ENCODE measurements at places on chromosomes 5 and 9. TPM values are rescaled to one million over a fixed set of nuclear protein-coding genes. Genes with fewer than 3 reads are reported as not detected.

SIL1 gene
- 37.7 TPM for total RNA-seq

SLC1A3 gene
- total RNA-seq = 215 TPM

ZNF883 gene
- total RNA-seq = not detected

ZNF366 gene
- total RNA-seq = 0.74 TPM

LIX1 gene
- not detected for total RNA-seq
